ENCODE measurements at places on chromosomes 6 and 20.

- peak; percentile 93 for DNase-seq
These were observed 176.8 kb downstream of the CD83 start for GRCh38 chr6:14294270-14294951.

DNA sequence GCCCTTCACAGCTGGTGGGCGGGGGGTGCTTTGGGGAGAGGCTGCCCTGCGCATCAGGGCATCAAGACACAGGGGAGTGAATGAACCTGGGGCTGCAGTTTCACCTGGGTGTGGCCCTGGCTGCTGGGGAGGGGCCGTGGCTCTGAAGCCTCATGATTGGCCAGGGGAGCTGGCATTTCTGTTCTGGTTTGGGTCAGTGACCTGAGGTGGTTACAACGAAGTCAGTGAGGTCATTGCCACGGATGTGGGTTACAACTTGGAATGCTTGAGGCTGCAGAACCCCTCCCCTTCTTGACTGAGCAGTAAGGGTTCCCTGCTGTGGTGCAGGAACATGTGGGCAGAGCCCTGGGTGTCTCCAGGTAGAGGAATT lies 3.0 kb downstream of the TCEA2 start:
- DNase-seq = no peak

- no peak for DNase-seq
These were observed 26.5 kb upstream of the STX11 start for GRCh38 chr6:144123836-144124235.

- DNase-seq = peak; percentile 40
These were observed 3.4 kb upstream of the TUBB2B start for GRCh38 chr6:3230900-3231246.

GRCh38 chr6:146357578-146358430 lies 185.8 kb upstream of the RAB32 start:
- no peak for DNase-seq

DNA sequence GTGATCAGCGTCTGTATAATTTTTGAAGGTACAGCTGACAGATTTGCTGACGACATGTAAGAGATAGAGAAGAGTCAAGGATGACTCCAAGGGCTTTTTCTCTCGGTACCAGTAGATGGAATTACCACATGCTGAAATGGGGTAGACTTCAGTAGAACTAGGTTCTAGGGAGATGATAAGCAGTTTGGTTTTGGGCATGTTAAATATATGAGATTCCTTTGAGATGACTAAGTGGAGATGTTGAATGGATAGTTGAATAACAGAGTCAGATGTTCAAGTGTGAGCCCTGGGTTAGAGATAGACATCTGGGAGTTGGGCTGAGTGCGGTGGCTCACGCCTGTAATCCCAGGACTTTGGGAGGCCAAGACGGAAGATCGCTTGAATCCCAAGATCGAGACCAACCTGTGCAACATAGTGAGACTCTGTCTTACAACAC lies 50.0 kb downstream of the PHF20 start:
- no peak for DNase-seq

DNA sequence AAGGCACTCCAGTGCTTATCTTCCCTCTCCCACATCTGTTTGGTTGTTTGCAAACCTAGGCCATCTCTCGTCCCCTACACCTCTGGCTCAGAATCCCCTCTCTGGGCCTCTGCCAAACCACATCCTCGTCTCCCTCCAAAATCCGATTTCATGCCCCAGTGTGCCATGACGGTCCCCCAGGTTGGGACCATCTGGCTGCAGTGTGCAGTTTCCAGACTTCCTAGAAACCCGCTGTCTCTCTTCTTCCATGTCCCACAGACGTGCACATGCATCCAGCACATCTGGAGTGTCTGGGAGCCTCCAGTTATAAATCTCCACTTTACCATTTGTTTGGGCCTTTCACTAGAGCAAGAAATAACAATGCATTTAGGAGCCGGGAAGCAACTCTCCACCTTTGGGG lies 316.2 kb downstream of the KIF16B start:
- no peak for DNase-seq

GRCh38 chr20:50328222-50328979 lies 137.8 kb downstream of the CEBPB start:
- no peak for DNase-seq

- no peak for DNase-seq
These were observed 82.1 kb downstream of the PLEKHG1 start for GRCh38 chr6:150681578-150682395.

- no peak for DNase-seq
These were observed 76.5 kb downstream of the LYRM4 start for GRCh38 chr6:5184218-5184617.

GRCh38 chr20:59221707-59222252 lies 58.2 kb downstream of the ZNF831 start:
- DNase-seq = no peak

DNA sequence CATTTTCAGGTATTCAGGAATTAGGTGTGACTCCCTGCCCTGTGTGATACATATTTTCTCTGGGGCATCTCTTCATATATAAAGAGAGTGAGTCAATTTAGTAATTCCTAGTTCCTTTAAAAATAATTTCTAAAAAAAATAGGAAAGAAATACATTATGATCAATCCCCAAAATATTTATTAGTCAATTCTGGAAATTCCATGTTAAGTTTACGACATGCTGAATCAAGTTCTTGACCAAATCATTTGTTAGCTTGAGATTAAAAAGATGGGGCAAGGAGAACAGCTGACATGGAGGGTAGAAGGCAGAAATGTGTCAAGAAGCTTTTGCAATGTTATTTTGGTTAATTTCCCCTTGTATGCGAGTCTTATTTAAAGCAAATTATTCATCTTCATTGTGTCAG lies 22.7 kb upstream of the PRDM1 start:
- DNase-seq = no peak

GRCh38 chr6:75230484-75231325 lies 12.9 kb downstream of the COX7A2 start:
- no peak for DNase-seq

GRCh38 chr6:12875051-12875450 lies 158.5 kb downstream of the PHACTR1 start:
- DNase-seq = no peak

DNA sequence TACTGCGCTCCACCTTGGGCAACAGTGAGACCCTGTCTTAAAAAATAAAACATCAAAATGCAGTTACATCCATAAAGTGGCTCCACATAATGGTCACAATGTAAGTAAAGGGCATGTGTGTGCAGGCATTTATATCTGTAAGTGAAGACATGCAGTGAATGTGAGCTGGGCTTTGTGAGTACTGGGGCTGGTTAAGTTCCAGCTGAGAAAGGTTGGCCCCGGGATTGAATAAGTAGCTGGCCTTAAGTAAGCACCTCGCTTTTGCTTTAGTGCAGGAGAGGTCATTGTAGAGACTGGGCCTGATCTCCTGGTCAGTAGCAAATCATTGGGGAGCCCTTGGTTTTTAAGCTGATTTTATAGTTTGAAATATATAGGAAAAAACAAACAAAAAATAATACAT lies 8.0 kb downstream of the QKI start:
- no peak for DNase-seq

DNA sequence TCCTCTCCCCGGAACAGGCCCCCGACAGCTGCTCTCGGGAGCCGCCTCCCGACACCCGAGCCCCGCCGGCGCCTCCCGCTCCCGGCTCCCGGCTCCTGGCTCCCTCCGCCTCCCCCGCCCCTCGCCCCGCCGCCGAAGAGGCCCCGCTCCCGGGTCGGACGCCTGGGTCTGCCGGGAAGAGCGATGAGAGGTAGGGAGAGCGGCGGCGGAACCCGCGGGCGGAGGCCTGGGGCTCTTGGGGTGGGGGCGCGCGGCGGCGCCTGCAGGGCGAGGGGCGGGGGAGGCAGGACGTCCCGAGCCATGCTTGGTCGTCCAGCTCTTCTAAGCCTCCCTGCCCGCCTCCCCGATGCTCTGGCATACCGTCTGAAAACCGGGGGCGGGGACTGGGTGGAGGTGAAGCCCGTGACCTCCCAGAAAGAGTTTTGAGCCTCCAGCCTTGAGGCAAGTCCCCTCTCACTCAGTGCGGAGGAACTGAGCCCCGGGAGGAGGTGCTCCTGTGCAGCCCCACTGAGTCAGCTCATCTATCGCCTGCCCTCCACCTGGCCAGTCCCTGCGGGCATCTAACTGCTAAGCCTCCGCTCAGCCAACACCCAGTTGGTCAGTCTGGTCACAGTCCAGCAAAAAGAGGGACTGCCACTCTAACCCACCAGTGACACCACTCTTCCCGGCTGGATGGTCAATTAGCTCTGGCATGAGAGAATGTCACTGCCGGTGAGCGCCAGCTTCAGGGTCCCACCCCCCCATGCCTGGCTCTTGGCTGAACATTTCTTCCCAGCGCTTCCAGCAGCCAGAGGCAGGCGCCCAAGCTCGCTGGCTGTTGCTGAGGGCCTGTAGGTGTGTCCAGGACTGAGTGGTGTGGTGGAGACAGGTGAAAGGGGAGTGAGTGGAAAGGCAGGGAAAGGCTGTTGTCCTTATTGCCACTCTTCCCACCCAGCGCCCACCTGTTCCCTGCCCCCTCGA lies 482 bp downstream of the DDR1 start:
- DNase-seq = peak; percentile 13

DNA sequence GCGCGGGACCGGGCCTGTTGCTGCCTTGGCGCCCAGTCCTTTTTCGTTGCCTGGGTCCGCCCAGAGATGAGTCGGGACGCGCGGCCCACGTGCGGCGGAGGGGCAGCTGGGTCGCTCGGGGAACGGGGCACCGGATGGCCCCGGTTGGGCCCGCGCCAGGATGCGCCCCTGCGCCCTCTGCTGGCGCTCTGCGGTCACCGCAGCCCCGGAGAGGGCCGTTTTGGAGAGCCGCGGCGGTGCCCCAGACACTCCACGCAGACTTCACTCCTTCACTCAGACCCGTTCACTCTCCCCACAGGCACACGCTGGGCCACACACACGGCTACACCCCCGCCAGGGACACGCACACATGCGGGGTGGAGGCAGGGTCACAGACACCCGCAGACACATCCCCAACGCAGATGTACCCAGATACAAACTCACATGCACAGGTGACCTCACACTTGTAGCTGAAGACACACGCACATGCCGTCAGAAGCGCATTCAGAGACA lies 38.8 kb downstream of the SRC start:
- DNase-seq = no peak

DNA sequence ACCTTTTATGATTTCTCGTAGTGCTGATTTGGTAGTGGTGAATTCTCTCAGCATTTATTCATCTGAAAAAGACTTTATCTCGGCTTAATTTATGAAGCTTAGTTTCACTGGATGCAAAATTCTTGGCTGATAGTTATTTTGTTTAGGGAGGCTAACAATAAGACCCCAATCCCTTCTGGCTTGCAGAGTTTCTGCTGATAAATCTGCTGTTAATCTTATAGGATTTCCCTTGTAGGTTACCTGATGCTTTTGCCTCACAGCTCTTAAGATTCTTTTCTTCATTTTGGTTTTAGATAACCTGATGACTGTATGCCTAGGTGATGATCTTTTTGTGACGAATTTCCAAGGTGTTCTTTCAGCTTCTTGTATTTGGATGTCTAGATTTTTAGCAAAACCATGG lies 388.7 kb downstream of the UTRN start:
- DNase-seq = no peak

GRCh38 chr6:3428700-3429099 lies 28.1 kb downstream of the SLC22A23 start:
- DNase-seq = no peak

DNA sequence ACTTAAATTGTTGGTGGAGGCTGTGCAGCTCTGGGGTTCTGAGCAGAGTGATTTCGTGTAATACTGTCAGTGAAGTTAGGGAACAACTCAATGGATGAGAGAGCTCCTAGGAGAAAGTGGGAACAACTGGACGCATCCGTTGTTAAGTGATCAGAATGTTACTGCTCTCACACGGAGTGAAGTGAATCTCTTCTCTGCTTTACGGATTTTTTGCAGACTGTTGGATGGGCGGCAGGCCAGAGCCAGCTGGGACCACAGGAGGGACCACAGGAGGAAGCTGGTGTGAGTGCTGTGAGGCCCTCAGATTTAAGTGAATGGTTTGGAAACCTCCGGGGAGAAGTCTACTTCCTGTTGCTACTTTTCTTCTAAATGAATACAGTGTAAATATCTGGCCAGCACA lies 23.7 kb upstream of the PPP1R14C start:
- peak; percentile 11 for DNase-seq

DNA sequence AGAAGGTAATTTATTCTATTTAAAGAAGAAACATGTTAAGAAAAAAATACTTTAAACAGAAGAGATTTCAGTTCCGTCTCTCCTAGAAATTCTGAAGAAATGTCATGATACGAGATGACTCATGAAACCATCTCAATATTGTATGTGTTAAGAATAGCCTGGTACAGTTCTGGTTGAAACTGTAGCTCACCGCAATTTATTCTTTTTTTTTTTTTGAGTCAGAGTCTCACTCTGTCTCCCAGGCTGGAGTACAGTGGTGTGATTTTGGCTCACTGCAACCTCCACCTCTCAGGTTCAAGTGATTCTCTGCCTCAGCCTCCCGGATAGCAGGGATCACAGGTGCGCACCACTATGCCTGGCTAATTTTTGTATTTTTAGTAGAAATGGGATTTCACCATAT lies 103.3 kb downstream of the ARHGAP18 start:
- no peak for DNase-seq

- no peak for DNase-seq
These were observed 786 bp downstream of the ADRM1 start for GRCh38 chr20:62303340-62304226.

- DNase-seq = no peak
These were observed 7.8 kb downstream of the SIM1 start for GRCh38 chr6:100456908-100457235.

DNA sequence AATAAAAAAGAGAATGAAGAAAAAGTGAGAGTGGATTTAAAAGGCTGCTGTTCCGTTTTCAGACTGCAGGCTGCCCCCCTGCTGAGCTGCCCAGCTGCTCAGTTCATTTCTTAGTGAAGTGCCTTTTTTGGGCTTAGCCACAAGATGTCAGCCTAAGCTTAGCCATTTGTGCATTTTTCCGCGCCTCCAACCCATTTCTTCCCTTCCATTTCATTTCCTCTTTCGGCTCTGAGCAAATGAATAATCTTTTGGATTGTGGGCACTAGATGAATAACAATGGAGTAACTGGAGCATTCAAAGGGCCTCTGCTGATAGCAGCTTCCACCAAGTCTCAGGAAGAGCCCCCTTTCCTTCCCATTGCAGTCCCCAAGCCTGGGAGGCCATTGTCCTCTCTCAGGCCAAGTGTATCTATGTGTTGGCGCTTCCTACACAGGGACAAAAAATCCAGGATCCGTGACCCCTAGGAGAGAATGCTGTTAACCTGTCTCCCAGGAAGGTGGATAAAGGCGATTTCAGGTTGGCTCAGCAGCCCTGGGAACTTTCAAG lies 83.5 kb upstream of the SPTLC3 start:
- peak; percentile 88 for DNase-seq

DNA sequence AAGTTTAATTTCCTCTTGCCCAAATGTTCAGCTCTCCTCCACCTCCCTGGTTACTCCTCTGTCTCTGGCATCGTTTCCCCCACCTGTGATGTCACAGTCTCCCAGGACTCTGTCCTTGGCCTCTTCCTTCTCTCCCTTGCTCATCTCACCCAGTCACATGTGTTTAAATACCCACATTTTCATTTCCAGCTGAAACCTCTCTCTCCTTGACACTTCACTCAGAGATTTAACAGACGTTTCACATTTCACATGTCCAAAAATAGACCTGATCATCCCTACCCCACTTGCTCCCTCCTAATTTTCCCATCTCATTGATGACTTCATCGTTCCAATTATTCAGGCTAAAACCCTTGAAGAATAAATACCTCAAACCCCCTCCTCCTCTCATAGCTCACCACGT lies 604.1 kb upstream of the JAG1 start:
- DNase-seq = no peak

Measured in NCI-H510A treated with DMSO at 0.1 percent for 48 hours (cell line).